ENCODE measurements at places on chromosomes 7 and 10. TPM values are rescaled to one million over a fixed set of nuclear protein-coding genes. Genes with fewer than 3 reads are reported as not detected.

Gene SPDYE1
- not detected for total RNA-seq

GRCh38 chr10:14487488-14487883, 156.8 kb upstream of the FRMD4A start:
- DNase-seq, result no peak

Gene MRPS24
- total RNA-seq, result 25.3 TPM

DNA sequence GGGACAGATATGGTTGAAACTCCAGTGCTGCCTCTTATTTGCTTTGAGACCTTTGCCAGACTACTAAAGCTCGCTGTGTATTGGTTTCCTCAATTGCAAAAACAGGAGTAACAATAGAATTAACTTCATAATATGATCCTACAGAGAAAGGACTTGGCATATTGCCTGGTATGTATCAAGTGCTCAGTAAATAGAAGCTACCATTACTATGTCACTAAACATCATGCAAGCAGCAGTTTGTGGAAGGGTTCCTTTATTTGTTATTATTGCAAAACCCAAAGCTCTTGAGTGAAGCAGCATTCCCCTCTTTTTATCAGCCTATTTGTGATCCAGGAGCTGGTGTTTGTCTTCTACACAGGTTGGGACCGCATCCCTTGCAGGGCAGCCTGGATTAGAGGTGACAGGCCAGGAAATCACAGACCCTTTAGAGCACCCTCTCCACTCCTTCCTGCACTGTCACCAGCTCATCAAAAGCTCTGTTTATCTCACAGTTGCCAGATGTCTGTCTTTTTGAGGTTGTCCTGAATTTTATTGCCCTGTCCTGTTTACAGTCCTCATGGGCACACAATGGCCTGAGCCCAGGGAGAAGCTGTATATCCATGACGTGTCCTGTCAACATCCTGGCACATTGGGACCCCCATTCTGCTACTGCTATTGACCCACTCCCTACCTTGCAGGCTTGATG, 121.5 kb downstream of the SNX10 start:
- no peak for DNase-seq

- no peak for DNase-seq
Measured at GRCh38 chr7:19091550-19092200, 25.8 kb downstream of the TWIST1 start.

Measured in frontal cortex (tissue), 4 donors.